ENCODE measurements at places on chromosomes 16 and 17.

- no peak for DNase-seq
Measured at GRCh38 chr17:31559584-31560501, 168.4 kb downstream of the RAB11FIP4 start.

DNA sequence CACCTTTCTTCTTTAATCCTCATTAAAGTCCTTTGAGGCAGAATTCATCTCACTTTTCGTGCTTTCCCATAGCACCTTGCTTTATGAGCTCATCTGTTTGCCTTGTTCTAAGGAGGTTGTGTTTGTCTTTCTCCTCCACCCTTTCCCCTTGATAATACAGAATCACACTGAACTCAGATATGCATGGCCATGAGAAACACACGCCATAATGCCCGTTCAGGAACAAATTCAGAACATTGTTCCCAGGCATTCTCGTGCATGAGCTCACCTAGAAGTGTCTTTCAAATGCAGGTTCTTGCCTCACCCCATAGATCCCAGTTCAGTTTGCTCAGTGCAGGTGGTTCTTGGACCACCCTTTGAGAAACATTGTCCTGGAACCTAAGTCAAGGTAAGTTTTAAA is 71.1 kb downstream of the TMEM114 start:
- no peak for DNase-seq

DNA sequence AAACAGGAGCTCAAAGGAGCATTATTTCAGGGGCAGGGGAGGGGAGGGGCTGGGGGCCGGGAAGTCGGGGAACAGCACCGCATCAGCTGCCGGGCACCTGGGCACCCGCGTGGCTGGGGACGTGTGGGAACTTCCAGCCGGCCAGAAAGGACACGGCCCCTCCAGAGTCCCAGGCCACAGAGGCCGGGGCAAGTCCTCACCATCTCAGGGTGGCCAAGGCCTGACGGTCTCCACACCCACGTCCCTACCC is 1.1 kb downstream of the PGAP6 start:
- no peak for DNase-seq

GRCh38 chr17:17959520-17960361 is 12.5 kb downstream of the TOM1L2 start:
- DNase-seq: no peak

GRCh38 chr17:21113049-21113690 is 13.6 kb upstream of the DHRS7B start:
- no peak for DNase-seq
